ENCODE measurements at places on chromosomes 16 and 17. TPM values are rescaled to one million over a fixed set of nuclear protein-coding genes. Genes with fewer than 3 reads are reported as not detected.

SYT17 gene
- total RNA-seq = 3.1 TPM

KRTAP9-4 gene
- not detected for total RNA-seq

MYH13 gene
- not detected for total RNA-seq

SLC38A8 gene
- not detected for total RNA-seq

AKAP10 gene
- total RNA-seq = 27.1 TPM

ZSCAN10 gene
- total RNA-seq = not detected

GPR142 gene
- 0.23 TPM for total RNA-seq

CLEC10A gene
- not detected for total RNA-seq

- H3K27me3 ChIP-seq = no peaks in the 10 kb centered on the region
- H3K4me1 ChIP-seq = peaks cover 8% of the 10 kb centered on the region
- H3K36me3 ChIP-seq = no peaks in the 10 kb centered on the region
- DNase-seq = no peak
Observed at GRCh38 chr17:43645765-43646481, 15.8 kb downstream of the MEOX1 start.

DNA sequence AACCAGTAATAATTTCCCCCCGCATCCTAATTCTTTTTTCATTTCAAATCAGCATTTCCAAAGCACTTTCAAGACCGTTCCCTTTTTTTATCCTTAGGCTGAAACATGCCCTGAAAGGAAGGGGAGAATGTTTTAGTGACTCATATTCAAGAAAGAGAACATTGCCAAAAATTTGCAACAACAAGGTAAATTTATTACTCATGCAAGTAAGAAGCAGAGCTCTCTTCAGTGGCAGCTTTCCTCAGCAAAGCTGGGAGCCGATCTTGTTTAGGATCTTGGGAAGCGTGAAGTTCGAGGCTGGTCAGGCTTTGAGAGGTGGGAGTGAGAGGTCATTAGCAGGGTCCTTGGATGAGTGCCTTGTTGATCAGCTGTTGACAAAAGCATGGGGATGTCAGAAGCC, 129.5 kb downstream of the PRKCA start:
- H3K27ac ChIP-seq = peak overlapping the region; percentile 53
- no peak for DNase-seq
- H3K4me1 ChIP-seq = peaks cover 25% of the 10 kb centered on the region
- H3K36me3 ChIP-seq = no peaks in the 10 kb centered on the region

DNA sequence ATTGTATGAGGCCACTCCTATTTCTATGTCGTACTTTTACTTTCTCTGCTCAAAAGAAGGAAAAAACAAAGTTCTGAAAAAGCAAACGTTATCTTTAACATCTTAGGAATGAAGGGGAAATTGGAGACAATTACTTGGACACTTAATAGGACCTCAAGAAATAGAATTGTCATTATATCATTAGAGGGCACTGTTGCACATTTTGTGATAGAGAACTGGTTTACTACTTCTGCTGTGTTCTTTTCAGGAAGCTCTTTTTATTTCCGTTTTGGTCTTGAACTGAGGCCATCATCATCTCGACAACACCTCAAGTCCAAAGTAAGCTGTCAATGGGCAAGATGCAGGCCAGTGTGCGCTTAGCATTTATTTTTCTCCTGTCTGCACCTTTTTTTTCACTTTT, 14.6 kb downstream of the COG4 start:
- no peaks in the 10 kb centered on the region for H3K27me3 ChIP-seq
- H3K27ac ChIP-seq = no peak overlapping the region
- no peaks in the 10 kb centered on the region for H3K4me1 ChIP-seq
- DNase-seq = no peak

DNA sequence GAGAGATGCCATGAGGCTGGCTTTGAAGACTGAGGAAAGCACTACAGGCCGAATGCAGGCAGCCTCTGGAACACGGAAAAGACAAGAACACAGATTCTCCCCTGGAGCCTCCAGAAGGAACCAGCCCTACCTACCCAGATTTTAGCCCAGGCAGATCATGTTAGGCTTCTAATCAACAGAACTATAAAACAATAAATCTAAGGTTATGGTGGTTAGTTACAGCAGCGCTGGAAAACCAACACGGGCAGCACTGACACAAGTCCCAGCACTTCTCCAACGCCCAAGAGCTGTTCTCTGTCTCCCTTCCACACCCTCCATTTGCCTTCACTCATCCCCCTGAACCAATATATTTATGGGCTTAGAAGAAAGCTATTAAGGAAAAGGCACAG, 7.5 kb downstream of the ANKRD11 start:
- no peak overlapping the region for H3K4me3 ChIP-seq
- DNase-seq = no peak
- no peak overlapping the region for H3K27ac ChIP-seq
- H3K4me1 ChIP-seq = peaks cover 70% of the 10 kb centered on the region

DNA sequence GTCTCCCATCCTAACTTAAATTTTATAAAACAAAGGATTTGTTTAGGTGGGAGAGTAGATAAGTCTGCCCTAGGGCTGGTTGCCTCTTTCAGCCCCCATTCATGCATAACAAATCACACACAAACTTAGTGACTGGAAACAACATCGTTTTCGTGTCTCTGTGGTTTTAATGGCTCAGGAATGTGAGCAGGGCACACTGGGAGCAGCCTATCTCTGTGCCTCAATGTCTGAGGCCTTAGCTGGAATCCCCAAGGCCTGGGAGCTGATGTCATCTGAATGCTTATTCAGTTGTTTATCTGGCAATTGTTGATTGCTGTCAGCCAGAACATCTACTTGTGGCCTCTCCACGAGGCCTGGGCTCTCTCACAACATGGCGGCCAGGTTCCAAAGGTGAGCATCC, 101.9 kb upstream of the HSBP1 start:
- DNase-seq = no peak
- H3K4me1 ChIP-seq = no peaks in the 10 kb centered on the region

DNA sequence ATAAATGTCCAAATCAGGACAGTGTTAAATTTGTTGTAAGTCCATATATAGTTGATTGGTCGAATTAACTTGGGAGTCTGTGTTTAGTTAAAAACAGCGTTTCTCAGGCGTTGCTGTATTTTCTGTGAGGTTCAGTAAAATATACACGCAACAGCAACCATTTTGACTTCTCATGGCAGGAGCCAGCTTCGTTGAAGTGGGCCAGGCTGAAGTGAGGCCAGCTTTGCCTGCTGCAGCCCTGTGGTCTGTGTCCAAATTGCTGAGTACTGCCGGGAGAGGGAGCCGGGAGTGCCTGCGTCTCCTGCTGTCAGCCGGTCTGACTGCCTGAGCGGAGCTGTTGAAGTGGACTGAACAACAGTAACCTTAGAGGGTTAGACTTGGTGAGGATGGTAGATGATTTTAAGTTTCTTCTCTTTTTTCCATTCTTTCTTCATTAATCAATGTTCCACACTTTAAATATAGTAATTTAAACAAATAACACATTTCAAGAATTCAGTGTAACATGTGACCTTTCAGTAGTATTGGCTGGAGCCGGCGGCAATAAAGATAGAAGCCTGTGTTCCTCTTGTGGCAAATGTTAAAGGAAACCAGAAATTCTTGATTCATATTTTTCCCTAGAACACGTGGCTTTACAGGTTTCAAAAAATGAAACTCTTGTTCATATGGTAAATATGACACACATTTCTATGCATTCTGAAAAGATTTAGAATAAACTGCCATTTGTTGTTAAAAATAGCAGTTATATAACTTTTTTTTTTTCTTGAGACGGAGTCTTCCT, 37.0 kb upstream of the ZNF750 start:
- peak; percentile 45 for DNase-seq
- no peaks in the 10 kb centered on the region for H3K27me3 ChIP-seq
- H3K4me3 ChIP-seq = no peak overlapping the region
- H3K36me3 ChIP-seq = no peaks in the 10 kb centered on the region
- no peak overlapping the region for H3K27ac ChIP-seq
- peaks cover 13% of the 10 kb centered on the region for H3K4me1 ChIP-seq

GRCh38 chr17:2403044-2403443, 2.2 kb upstream of the MNT start:
- peaks cover 2% of the 10 kb centered on the region for H3K36me3 ChIP-seq
- peaks cover 6% of the 10 kb centered on the region for H3K27me3 ChIP-seq
- DNase-seq = no peak
- no peak overlapping the region for H3K27ac ChIP-seq

GRCh38 chr17:77436058-77436442, 295.3 kb downstream of the SEC14L1 start:
- H3K27ac ChIP-seq = peak overlapping the region; percentile 85
- no peaks in the 10 kb centered on the region for H3K36me3 ChIP-seq

GRCh38 chr16:27529962-27530361, 19.8 kb downstream of the GTF3C1 start:
- H3K36me3 ChIP-seq = peaks cover 26% of the 10 kb centered on the region
- no peaks in the 10 kb centered on the region for H3K4me1 ChIP-seq
- H3K27ac ChIP-seq = no peak overlapping the region

DNA sequence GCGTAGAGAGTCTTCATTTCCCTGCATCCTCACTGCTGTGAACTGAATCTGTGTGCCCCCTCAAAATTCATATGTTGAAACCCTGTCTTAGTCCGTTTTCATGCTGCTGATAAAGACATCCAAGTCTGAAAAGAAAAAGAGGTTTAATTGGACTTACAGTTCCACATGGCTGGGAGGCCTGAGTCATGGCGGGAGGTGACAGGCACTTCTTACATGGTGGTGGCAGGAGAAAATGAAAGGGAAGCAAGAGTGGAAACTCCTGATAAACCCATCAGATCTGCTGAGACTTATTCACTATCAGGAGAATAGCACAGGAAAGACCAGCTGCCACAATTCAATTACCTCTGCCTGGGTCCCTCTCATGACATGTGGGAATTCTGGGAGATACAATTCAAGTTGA, 3.1 kb upstream of the CCDC42 start:
- peaks cover 14% of the 10 kb centered on the region for H3K4me1 ChIP-seq
- no peaks in the 10 kb centered on the region for H3K36me3 ChIP-seq
- DNase-seq = no peak
- no peak overlapping the region for H3K4me3 ChIP-seq

DNA sequence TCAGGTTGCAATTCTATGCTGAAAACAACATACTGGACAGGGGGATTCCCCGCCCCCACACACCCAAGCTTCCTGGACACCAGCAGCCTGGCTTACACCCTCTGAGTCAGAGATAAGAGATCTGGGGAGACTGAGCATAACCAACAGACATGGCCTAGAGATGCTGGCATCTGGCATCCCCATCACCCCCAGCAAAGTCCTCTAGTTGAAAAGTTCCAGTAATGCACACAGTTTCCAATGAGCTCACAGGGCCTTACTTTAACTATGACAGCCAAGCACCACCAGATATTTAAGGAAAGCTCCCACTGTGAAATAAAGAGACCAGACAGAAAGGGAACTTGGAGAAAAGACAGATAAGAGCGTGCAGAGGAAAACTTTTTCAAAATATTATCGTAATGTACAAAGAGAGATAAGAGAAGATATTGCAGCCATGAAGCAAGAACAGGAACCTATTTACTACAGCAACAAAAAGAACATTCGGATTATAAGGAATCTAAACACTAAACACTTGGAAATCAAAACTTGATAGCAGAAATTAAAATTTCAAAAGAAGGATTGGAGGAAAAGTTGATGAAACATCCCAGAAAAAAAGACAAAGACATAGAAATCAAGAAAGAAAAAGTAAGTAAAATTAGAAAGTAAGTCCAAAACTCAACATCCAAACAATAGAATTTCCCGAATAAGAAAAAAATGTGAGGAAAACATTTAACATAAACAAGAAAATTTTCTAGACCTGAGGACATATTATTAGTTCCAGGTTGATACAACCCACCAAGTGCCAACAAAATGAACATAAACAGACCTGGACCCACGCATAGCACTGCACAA, 17.2 kb upstream of the ALOX15 start:
- no peaks in the 10 kb centered on the region for H3K4me1 ChIP-seq
- no peak for DNase-seq

GRCh38 chr16:27341971-27342370, 28.2 kb downstream of the IL4R start:
- H3K27ac ChIP-seq = no peak overlapping the region
- H3K27me3 ChIP-seq = no peaks in the 10 kb centered on the region
- H3K4me3 ChIP-seq = no peak overlapping the region
- no peak for DNase-seq
- peaks cover 8% of the 10 kb centered on the region for H3K36me3 ChIP-seq
- peaks cover 8% of the 10 kb centered on the region for H3K4me1 ChIP-seq

- H3K27ac ChIP-seq = no peak overlapping the region
- no peaks in the 10 kb centered on the region for H3K36me3 ChIP-seq
- peaks cover 17% of the 10 kb centered on the region for H3K4me1 ChIP-seq
Observed at GRCh38 chr16:57179215-57179828, 6.5 kb downstream of the PSME3IP1 start.

DNA sequence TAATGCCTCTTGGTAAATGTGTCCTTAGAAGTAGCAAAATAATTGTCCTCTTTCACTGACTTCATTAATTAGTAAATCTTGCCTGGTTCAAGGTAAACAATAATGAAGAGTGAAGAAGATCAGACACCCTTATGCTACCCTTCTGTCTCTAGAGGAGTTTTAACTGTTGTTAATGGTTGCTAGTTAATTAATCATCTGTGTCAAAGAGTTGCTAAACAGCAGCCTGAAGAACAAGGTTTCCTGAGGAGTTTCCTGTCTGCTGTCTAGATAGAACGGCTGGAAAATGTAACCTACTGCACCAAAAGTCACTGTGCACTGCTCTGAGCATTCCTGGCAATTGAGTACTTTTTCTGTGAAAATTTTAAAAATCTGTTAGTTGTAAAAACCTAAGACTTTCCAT, 131.3 kb downstream of the NLK start:
- no peak overlapping the region for H3K27ac ChIP-seq
- no peaks in the 10 kb centered on the region for H3K4me1 ChIP-seq
- H3K4me3 ChIP-seq = no peak overlapping the region

- H3K4me3 ChIP-seq = no peak overlapping the region
- no peaks in the 10 kb centered on the region for H3K36me3 ChIP-seq
- H3K27ac ChIP-seq = no peak overlapping the region
Observed at GRCh38 chr16:87538594-87538993, 45.8 kb upstream of the ZCCHC14 start.

- H3K36me3 ChIP-seq = peaks cover 4% of the 10 kb centered on the region
- H3K27ac ChIP-seq = no peak overlapping the region
- peaks cover 22% of the 10 kb centered on the region for H3K4me1 ChIP-seq
Observed at GRCh38 chr16:30357085-30357714, 2.1 kb upstream of the CD2BP2 start.

DNA sequence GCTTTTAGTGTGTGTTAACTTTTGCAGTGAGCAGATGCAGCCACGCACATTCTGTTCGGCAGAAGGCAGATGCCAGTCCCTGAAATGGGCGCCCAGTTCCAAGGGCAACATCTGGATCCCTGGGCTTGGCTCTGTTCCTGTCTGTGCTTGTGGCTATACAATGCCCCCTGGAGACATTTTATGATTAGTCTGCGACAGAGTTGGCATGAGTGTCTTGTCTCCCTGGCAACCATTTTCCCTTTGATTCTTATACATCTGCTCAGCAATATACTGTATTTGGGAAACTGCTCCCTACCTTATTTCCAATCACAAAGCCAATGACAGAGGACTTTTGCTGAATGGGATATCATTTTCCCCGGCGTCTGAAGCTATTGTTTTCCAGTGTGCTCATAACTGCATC, 1629.5 kb upstream of the GOT2 start:
- no peaks in the 10 kb centered on the region for H3K27me3 ChIP-seq
- no peak for DNase-seq
- no peak overlapping the region for H3K27ac ChIP-seq
- no peak overlapping the region for H3K4me3 ChIP-seq

Measured in neural crest cell (in vitro differentiated cells).